ENCODE measurements at places on chromosomes 12 and 14. TPM values are rescaled to one million over a fixed set of nuclear protein-coding genes. Genes with fewer than 3 reads are reported as not detected.
A peak's percentile ranks its signal among the peaks of the same experiment; 100 is the strongest.

- no peak for DNase-seq
Measured at GRCh38 chr14:61428261-61428660, 106.9 kb downstream of the PRKCH start.

GRCh38 chr14:40394634-40395340 is 962.6 kb upstream of the FBXO33 start:
- no peak for DNase-seq

DNA sequence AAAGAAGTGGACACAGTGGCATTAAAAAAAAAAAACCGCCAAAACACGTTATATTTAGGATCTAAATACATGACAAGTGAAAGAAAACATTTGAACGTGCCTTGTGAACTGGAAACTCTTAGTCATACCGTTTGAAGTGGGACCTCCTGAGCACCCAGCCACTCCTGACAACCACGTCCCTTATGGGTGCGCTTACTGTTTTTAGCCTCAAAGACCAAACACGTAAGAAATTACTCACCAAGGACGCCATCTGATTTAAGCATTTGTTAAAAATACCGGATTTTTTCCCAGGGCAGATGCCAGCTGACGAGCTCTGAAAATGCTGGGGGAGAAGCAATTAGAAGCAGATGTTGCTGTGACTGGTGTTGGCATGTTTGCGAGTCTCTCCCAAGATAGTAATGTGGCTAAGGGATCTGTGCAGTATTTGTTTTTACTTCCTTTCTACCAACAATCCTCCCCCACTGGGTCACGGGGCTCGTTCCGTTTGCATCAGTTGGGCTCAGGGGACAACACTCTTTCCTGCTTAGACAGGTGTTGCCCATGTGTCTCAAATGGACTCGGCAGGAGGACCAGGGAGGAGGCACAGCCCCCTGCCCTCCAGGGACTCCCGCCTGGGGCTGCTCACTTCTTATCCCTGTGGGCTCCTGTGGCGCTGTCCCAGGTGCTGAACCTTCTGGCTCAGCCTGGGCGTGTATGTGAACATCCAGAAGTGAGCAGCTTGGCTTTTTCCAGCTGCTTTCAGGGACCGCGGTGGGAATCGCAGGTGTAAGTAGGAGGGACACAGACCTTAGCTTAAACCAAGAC is 101.0 kb downstream of the BEGAIN start:
- DNase-seq: peak; percentile 29

DNA sequence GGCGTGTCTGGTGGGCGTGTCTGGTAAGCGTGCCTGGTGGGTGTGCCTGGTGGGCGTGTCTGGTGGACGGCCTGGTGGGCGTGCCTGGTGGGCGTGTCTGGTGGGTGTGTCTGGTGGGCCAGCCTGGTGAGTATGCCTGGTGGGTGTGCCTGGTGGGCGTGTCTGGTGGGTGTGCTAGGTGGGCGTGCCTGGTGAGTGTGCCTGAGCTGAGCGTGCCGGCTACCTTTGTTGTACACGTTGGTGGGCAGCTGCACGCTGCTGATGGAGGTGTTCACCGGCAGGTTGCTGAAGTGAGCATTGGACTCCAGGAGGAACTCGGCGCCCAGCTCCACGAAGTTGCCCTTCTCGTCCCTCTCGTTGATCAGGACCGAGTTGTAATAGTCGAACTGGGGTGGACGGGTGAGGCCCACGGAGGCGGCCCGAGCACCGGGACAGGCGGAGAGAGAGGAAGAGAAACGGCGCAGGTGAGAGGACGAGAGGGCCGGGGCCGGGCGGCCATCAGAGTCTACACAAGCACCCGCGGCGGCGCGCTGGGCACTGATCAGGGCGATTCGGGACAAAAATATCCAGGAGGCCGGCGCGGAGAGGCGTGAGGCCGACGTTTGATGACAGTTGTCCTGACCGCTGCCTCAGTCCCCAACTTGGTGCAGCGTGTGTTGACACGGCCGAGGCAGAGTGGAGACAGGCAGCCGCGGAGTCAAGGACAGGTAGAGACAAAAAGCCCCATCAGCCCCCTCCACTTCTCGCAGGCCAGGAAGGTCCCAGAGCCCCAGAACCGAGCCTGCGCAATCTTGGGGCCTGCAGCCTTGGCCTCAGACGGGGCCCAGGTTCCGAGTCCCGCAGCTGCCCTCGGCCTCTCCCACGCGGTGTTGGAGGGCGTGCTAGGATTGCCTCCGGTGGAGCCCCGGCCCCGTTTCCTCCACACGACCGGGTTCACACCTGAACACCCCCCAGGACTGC is 10.5 kb downstream of the CACNA2D4 start:
- peak; percentile 16 for DNase-seq

The OTX2 gene
- total RNA-seq: not detected

The ENDOU gene
- not detected for total RNA-seq

The ANO4 gene
- not detected for total RNA-seq

The TOMM20L gene
- not detected for total RNA-seq
